ENCODE measurements at places on chromosomes 7 and 10.
A peak's percentile ranks its signal among the peaks of the same experiment; 100 is the strongest.

- no peak for DNase-seq
Measured at GRCh38 chr7:107344799-107345198, 125.1 kb upstream of the GPR22 start.

GRCh38 chr7:81256991-81257390 is 338.1 kb upstream of the SEMA3C start:
- no peak for DNase-seq

DNA sequence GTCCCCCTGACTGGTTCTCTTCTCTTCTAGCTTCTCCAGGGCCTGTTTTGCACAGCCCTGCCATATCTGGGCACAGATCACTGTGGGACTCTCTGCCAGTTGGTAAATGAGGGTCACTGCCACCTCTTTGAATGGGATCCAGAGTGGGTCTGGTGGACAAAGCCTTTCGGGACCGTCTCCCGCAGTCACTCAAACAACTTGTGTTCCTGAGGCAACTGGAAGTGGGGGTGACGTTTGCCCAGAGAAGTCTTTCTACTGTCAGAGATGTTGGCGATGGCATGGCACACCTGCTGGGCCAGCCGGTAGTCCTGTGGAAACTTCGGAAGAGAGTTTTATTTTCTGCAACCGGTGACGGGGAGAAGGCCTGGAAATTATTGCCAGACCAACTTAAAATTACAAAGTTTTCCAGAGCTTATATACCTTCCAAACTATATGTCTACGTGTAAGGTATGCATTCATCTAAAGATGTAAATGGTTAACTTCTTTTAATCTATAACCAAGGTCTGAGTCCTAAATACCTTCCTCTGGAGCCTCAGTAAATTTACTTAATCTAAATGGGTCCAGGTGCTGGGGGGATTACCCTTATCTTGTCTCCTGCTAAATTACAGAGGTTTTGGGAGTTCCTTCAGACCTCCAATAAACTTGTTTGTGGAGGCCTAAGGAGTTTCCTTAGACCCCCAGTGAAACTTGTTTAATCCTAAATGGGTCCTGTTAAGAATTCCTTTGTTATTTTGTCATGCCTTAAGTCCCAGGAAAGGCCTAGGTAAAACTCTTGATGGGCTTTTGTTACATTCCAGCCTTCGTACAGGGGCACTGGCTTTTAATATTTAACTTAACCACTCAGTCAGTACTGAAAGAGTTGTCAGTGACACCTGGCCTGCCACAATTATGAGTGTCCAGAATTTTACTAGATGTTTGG is 94.0 kb downstream of the NPSR1 start:
- DNase-seq, result no peak

- no peak for DNase-seq
Measured at GRCh38 chr7:15236952-15237351, 324.9 kb downstream of the AGMO start.

DNA sequence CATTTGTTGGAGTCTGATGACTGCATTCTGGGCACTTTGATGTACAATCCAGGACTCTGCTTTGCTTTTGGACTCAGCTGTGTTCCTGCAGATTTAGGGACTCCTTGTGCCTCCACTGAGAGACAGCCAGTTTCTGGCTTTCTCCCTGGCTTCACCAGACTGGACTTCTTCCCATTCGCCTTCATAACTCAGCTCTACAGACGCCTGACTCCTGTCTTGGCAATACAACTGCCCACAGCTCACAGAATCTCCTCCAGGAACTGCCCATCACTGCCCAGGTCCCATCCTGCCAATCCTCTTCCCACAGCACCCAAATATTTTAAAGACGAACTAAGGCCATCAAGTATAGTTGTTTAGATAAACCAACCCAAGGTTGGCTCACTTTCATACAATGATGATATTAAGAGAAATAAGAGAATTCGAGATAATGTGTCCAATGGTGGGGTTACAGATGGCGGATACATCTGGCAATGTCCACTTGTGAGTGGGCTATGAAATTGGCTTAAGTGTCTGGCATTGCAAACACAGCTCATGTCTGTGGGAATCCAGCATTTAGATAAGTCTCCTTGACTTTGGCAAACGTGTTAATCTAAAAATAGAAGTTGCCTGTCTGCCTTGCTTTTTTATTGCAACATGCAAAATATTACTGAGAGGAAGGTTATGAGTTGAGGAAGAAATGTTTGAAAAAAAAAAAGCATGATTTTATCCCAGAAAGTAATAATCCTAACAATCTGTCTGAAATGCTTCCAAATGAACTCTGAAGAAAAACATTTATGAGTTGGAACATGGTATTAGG is 95.1 kb downstream of the ITGA8 start:
- DNase-seq, result no peak

- no peak for DNase-seq
Measured at GRCh38 chr10:28678687-28679457, 1.6 kb downstream of the BAMBI start.

GRCh38 chr10:122126763-122127659 is 138.0 kb downstream of the TACC2 start:
- peak; percentile 49 for DNase-seq

DNA sequence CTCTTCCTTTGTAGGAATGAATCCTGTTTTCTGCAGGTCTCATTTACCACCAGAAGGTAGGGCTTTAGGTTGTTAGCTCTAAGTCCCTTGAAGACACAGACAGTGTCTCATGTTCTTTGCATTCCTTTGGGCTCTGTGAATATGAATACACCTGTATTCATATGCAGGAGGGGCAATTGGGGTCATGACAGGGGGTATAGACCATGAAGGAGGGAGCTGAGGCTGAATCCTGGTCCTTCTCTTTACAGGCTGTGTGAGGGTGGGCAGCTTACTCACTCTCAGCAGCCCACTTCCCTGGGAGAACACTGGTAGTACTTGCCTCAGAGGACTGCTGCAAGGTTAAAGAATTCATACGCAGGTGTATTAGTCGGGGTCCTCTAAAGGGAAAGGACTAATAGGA is 267.2 kb upstream of the MGMT start:
- DNase-seq, result no peak

Measured in foreskin keratinocyte (primary cell).